ENCODE measurements at places on chromosomes 4 and X. TPM values are rescaled to one million over a fixed set of nuclear protein-coding genes. Genes with fewer than 3 reads are reported as not detected.

Gene MXRA5
- total RNA-seq, result 1.7 TPM

Gene SSX2
- total RNA-seq, result not detected

Gene CSAG3
- total RNA-seq, result not detected

Gene TMEM35A
- total RNA-seq, result not detected

Gene SULT1E1
- 0.24 TPM for total RNA-seq

Gene MAGEA4
- total RNA-seq, result not detected

Gene SMPX
- not detected for total RNA-seq

Gene UTP3
- total RNA-seq, result 10.7 TPM

Gene TLR3
- 1.7 TPM for total RNA-seq

Gene SLC4A4
- total RNA-seq, result under 0.01 TPM

Gene NPY1R
- total RNA-seq, result 0.96 TPM

Gene GPRASP3
- 1.7 TPM for total RNA-seq

Gene AREG
- 225 TPM for total RNA-seq

Gene H2BW2
- not detected for total RNA-seq

Gene PPEF1
- not detected for total RNA-seq

Gene SSX3
- total RNA-seq, result not detected

Gene PDK3
- total RNA-seq, result 11.3 TPM

Gene SYTL4
- 1.9 TPM for total RNA-seq

Gene SMIM31
- total RNA-seq, result not detected

Gene IL15
- 5.5 TPM for total RNA-seq

Gene SORCS2
- total RNA-seq, result 0.48 TPM

Gene PABPC1L2A
- total RNA-seq, result not detected

Gene WDR17
- total RNA-seq, result 0.48 TPM

Gene FAM9B
- not detected for total RNA-seq

Gene GAGE1
- not detected for total RNA-seq

Gene PSMD10
- total RNA-seq, result 80.6 TPM

Gene NSD2
- total RNA-seq, result 36.9 TPM

Gene HPF1
- 10.6 TPM for total RNA-seq

Gene LAMTOR3
- 71.8 TPM for total RNA-seq

Gene PABPC1L2B
- total RNA-seq, result not detected

Gene BTC
- 3.1 TPM for total RNA-seq

Measured in tracheal epithelial cell (primary cell).